Effector memory CD8-positive, alpha-beta T cell (primary cell): ENCODE measurements at places on chromosomes 1 and 21.

DNA sequence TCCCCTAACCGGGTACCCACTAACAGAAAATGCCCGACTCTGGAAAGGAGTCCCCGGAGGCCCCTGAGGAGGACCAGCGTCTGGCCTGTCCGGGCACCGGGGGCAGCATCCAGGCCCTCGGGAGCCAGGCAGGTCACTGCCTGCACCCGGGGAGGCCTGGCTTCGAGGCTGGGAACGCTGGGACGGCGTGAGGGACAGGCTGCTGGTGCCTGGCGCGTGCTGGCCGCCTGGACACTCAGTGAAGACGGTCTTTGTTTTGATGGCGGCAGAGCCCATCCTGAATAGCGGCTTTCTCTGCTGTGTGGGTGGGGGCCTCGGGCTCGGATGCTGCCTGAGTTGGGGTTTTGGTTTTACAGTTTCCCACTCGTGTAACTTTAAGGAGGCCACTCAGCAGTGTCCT is 37.6 kb downstream of the PRKCZ start:
- H3K36me3 ChIP-seq = peaks cover 6% of the 10 kb centered on the region
- H3K27ac ChIP-seq = no peak overlapping the region
- H3K27me3 ChIP-seq = no peaks in the 10 kb centered on the region
- no peak for DNase-seq

DNA sequence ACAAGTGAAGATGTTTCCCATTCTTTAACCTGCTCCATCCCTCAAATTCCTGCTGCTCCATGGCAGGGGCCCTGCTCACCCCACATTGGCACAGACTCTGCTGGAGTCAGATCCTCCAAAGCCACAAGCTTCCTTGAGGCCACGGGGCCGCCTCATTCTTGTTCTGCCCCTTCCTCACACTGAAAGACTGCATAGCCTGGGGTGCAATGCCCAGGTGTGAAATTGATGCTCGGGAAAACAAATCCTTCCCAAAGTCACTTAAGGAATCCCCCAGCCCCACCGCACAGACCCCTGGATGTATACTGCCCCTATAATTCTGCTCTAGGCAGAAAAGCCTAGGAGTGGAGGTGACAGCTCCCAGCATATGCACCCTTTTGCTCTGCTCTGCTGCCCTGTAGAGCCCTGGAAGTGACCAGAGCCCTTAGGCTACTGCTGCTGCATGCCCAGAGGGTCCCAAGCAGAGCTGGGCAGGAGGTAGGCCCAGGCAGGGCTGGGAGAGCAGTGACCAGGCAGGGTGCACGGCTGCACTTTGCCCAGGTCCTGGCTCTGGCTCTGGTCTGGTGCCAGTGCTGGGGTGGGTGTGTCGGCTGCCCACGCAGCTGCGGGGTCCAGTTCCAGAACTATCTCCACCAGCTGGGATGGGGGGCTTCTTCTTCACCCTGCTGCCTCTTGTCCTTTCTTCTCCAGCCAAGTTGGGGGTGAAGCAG is 1.6 kb downstream of the HES2 start:
- H3K27me3 ChIP-seq = peaks cover 65% of the 10 kb centered on the region
- no peak overlapping the region for H3K4me3 ChIP-seq
- H3K36me3 ChIP-seq = peaks cover 3% of the 10 kb centered on the region
- no peak overlapping the region for H3K27ac ChIP-seq
- H3K4me1 ChIP-seq = peaks cover 4% of the 10 kb centered on the region
- no peak for DNase-seq

DNA sequence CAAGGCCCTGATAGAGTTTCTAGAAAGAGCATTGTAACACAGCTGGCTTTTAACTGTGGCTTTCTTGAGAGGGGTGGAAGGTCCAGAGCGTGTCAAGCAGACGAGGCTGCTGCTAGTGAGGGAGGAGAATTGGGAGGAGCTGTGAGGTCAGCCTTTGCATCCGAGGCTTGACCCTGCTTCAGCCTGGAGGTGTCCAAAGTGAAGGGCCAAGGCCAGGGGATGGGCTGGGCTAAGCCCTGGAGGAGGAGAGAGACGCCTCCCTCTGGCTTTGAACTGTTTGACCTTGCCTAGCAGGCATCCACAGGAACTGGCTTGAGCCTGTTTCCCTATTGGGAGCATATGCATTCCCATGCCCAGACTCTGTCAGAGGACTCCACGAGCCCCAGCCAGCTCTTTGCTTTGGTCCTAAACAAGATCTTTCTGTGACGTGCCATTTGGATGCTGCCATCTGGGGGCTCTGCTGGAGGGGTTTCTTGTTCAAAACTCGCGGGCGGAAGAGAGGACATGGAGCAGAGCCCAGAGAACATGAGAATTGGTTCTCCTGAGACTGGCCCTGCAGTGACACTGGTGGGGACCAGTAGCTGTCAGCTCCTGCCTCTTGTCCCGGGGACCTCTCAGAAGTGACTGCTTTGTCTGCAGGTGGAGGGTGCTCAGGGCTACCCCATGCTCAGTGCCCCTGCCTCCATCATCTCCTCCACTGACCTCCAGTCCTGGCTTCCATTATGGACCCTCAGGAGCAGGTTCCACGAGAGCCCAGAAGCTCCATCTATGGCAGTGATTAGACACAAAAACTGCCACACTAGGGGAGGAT is 5.5 kb downstream of the ACTRT2 start:
- no peak overlapping the region for H3K4me3 ChIP-seq
- H3K27me3 ChIP-seq = peaks cover 8% of the 10 kb centered on the region
- H3K27ac ChIP-seq = no peak overlapping the region
- no peak for DNase-seq
- no peaks in the 10 kb centered on the region for H3K36me3 ChIP-seq

- no peaks in the 10 kb centered on the region for H3K36me3 ChIP-seq
- no peak overlapping the region for H3K4me3 ChIP-seq
- H3K27ac ChIP-seq = no peak overlapping the region
- no peaks in the 10 kb centered on the region for H3K4me1 ChIP-seq
Measured at GRCh38 chr1:69123486-69123885, 444.2 kb upstream of the LRRC7 start.

GRCh38 chr1:93615582-93616150 is 66.0 kb downstream of the BCAR3 start:
- H3K4me1 ChIP-seq = peaks cover 16% of the 10 kb centered on the region
- no peaks in the 10 kb centered on the region for H3K27me3 ChIP-seq
- H3K27ac ChIP-seq = peak overlapping the region; percentile 74
- H3K4me3 ChIP-seq = peak overlapping the region; percentile 30

DNA sequence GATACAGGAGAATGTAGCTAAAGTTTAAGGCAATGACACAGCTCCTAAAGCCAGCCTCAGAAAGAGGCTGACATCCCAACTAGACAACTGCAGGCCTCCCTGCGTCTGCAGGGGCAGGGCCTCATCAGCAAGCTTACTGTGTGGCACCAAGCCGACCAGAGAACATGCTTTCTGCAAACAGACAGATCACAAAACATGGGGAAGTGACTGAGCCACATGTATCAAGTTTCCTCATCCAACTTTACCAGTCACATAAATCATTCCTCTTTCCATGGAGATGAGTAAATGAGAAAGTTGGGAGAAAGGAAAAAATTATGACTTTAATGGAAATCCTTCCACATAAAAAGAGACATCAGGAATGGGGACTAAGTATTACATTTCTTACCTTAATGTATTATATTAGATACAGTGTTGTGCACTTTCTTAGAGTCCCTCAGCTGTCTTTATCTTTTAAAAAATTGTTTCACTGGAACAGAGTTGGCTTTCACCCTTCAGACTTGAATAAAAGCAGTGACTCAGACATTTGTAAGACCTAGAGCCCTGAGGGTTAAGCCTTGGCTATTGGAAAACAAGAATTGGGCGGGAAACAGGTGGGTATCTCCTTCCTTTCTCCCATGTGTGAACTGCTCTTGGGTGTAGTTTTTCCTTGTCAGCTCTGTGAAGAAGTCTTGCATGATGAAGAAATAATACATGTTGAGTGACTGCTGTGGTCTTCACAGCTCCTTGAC is 305.7 kb upstream of the SNX7 start:
- no peaks in the 10 kb centered on the region for H3K27me3 ChIP-seq
- no peaks in the 10 kb centered on the region for H3K36me3 ChIP-seq
- peaks cover 17% of the 10 kb centered on the region for H3K4me1 ChIP-seq
- H3K4me3 ChIP-seq = no peak overlapping the region
- no peak for DNase-seq

GRCh38 chr1:70336050-70336449 is 18.5 kb downstream of the ANKRD13C start:
- peaks cover 12% of the 10 kb centered on the region for H3K36me3 ChIP-seq
- no peak overlapping the region for H3K27ac ChIP-seq
- no peak for DNase-seq

- no peaks in the 10 kb centered on the region for H3K27me3 ChIP-seq
- H3K4me3 ChIP-seq = no peak overlapping the region
- peaks cover 81% of the 10 kb centered on the region for H3K4me1 ChIP-seq
Measured at GRCh38 chr1:40396420-40396819, 22.9 kb downstream of the SMAP2 start.
